ENCODE measurements at places on chromosomes 1 and 21.

DNA sequence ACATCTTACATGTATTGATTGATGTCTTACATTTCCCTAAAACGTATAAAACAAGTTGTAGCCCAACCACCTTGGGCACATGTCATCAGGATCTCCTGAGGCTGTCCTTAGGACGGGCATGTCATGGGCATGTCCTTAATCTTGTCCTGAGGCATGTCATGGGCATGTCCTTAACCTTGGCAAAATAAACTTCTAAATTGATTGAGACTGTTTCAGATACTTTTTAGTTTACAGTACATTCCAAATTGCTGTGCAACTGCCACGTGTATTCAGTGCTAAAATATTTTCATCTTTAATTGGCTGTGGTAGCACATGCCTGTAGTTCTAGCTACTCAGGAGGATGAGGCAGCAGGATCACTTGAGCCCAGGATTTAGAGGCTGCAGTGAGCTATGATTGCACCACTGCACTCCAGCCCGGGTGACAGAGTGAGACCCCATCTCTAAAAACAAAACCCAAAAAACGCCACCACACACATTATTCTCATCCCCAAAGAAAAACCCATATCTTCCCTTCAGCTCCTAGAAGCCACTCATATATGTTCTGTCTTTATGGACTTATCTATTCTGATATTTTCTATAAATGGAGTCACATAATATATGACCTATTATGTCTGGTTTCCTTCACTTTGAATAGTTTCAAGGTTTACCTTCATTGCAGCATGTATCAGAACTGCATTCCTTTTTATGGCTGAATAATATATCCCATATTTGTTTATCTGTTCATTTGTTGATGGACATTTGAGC is 96.0 kb upstream of the BTG3 start:
- DNase-seq = no peak

- no peak for DNase-seq
Observed at GRCh38 chr1:47767741-47768100, 229.5 kb downstream of the TRABD2B start.

GRCh38 chr1:177385760-177386698 is 215.3 kb downstream of the BRINP2 start:
- DNase-seq = no peak

- no peak for DNase-seq
Observed at GRCh38 chr1:246569248-246570238, 3.3 kb downstream of the CNST start.

- no peak for DNase-seq
Observed at GRCh38 chr21:20308586-20309315, 689.5 kb upstream of the NCAM2 start.

GRCh38 chr1:214337511-214337910 is 56.6 kb downstream of the SMYD2 start:
- DNase-seq = no peak

- DNase-seq = no peak
Observed at GRCh38 chr1:54053745-54054437, 483 bp downstream of the TCEANC2 start.

GRCh38 chr1:53062708-53063591 is 937 bp downstream of the PODN start:
- DNase-seq = peak; percentile 59

DNA sequence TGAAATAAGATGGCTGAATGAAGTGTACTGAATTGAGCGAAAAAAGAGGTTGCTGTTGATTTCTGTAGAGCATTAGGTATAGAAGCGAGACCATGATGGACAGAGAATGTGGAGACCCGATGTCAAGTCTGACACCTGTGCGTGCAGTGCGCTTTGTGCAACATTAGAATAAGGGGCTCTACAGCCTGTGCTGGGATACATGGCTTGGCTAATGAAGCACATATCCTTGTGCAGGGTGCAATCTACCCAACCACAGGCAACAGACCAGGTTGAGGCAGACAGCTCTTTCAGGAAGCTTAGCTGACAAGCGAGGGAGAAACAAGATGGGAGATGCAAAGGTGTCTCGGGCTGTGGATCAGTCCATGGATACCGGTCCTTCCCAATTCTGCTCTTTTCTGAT is 18.9 kb downstream of the GPA33 start:
- DNase-seq = no peak

DNA sequence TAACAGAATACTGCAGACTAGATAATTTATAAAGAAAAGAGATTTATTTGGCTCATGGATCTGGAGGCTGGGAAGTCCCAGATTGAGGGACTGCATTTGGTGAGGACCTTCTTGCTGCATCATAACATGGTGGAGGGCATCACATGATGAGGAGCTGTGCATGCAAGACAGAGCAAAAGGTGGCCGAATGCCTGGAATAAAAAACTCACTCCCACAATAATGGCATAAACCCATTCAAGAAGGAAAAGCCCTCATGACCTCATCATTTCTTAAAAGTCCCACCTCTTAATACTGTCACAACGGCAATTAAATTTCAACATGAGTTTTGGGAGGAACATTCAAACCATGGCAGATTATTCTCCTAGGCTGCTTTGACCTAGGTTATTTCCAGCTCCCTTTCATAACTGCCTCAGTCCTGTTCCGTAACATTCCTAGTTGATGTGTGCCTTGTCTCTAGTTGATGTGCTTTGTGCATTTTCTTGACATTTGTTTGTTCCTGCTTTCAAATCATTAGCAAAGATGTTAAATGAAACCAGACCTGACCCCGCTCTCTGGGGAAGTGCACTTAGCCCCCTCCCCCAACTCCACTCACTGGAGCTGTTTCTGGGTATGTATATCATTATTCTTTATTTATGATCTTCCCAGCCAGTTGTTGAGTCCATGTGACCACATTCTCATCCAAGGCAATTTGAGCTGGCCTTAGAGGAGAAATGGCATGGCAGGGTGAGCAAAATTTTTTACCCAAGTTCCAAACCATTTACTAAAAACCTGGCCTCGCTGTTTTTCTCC is 148.5 kb downstream of the GDAP2 start:
- no peak for DNase-seq

GRCh38 chr1:65812065-65812464 is 19.4 kb downstream of the PDE4B start:
- DNase-seq = no peak

- DNase-seq = peak; percentile 43
Observed at GRCh38 chr1:94831641-94832040, 11.5 kb downstream of the SLC44A3 start.

- no peak for DNase-seq
Observed at GRCh38 chr1:6861075-6861724, 75.9 kb downstream of the CAMTA1 start.

DNA sequence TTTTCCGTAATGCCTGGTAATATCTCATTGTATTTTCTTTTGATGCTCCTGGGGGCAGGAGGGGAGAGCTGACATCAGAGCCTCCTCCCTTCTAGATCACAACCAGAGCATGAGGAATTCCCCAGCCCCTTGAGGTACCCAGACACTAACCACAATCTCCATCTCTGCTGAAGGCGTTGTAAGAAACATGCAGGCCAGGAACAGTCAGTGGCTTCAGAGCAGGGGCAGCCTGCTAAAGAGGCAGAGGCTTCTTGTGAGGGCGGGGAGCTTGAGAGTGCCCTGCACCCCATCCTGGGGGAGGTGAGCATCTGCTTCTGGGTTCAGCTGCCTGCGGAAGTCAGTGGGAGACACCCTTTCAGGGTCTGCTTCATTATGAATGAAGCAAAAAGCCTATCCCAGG is 19.0 kb downstream of the MAPKAPK2 start:
- DNase-seq = peak; percentile 43

- no peak for DNase-seq
Observed at GRCh38 chr1:74650561-74650960, 23.0 kb downstream of the ERICH3 start.

DNA sequence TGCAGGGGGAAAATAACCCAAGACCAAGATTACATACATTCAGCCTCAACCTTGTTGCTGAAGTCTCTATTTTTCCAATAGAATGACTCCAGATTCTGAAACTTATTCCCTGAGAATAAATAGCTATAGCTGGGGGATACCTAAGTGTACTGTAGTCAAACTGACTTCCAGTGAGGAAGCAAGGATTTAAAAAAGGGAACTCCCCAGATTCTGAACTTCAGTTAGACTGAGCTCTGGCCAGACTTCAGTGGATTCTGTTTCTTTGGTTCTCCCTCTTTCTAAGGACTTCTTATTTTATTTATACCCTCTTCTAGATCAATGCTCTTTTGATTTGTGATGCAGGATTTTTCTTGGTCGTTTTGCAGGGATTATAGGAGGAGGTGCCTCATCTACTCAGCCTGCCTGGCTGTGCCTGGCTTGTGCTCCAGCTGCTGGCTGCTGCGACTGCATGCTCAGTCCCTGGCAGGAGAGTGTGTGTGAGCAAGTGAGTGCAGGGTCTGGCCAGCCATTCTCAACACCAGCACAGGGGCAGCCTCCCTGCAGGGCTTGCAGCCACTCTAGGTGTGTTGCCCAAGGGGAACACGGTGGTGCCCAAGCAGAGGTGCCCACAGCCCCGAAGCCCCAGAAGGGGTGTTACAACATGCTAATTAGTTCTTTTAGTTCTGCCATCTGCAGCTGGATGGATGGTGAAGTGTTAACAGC is 43.0 kb downstream of the SPATA17 start:
- no peak for DNase-seq

DNA sequence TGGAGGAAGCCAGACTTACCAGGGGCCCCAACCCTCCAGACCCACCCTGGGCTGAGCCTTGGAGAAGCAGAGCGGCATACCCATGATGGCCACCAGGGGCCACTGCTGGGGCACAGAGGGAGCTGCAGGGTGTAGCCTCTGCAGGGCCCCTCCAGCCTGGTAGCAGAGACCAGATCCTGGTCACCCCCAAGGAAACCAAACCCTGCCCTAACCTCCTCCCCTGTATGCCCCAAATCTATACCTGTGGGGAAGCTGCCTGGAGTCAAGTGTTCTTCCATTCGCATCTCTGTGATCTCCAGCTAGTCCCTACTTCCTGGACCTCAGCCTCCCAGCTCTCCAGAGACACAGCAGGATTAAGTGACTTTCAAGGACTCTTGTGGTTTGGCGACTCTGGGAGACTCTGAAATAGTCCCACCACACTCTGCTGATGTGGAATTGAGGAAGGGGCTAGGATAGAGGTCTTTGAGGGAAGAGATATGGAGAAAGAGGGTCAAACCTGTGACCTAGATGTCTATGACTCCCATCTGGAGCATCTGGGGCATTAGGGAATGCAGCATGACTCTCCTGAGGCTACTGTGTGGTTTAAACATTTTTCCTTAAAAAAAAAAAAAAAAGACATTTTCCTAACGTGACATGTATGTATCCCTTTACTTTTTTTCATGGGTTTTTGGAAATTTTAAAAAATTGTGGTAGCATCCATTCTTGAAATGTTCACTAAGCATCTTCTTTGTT is 119.2 kb upstream of the IPO9 start:
- peak; percentile 87 for DNase-seq

DNA sequence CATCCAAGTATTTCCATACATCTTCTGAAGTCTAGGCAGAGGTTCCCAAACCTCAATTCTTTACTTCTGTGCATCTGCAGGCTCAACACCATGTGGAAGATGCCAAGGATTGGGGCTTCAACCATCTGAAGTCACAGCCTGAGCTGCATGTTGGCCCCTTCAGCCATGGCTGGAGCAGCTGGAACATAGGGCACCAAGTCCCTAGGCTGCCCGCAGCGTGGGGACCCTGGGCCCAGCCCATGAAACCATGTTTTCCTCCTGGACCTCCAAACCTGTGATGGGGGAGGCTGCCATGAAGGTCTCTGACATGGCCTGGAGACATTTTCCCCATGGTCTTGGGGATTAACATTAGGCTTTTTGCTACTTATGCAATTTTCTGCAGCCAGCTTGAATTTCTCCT is 729.8 kb downstream of the KCNT2 start:
- DNase-seq = no peak

DNA sequence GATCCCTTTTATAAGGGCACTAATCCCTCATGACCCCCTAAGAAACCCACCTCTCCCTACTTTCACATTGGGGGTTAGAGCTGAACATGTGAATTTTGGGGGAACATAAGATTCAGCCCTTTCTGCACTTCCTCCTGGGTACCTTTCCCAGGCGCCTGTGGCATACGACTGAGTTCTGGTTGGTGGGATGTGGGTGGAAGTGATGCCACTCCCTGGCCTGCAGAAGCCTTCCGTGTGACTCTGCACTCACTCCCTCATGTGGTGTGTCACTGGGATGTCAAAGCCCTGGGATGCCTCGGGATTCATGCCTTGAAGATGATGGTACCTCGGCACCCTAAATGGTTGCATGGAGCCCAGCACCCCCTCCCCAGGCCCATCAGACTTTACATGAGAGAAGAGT is 28.3 kb upstream of the VASH2 start:
- DNase-seq = no peak

- no peak for DNase-seq
Observed at GRCh38 chr1:7698641-7699040, 72.5 kb upstream of the VAMP3 start.

DNA sequence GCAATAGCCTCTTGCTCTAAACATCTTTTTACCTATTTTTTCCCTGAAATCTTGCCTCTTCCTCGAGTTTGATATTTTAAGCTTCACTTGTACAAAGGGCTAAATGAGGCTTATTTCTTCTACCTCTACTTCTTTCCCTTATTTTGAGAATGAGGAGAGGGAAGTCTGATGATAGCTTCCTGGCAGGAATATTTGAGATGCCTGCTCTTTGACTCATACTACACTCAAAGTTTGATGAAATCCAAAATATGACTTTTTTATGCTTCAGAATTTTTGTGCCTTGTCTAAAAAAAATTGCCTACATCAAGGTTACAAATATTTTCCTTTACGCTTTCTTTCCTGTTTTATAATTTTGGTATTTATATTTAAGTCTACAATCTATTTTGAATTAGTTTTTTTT is 624.4 kb upstream of the PLXNA2 start:
- no peak for DNase-seq

DNA sequence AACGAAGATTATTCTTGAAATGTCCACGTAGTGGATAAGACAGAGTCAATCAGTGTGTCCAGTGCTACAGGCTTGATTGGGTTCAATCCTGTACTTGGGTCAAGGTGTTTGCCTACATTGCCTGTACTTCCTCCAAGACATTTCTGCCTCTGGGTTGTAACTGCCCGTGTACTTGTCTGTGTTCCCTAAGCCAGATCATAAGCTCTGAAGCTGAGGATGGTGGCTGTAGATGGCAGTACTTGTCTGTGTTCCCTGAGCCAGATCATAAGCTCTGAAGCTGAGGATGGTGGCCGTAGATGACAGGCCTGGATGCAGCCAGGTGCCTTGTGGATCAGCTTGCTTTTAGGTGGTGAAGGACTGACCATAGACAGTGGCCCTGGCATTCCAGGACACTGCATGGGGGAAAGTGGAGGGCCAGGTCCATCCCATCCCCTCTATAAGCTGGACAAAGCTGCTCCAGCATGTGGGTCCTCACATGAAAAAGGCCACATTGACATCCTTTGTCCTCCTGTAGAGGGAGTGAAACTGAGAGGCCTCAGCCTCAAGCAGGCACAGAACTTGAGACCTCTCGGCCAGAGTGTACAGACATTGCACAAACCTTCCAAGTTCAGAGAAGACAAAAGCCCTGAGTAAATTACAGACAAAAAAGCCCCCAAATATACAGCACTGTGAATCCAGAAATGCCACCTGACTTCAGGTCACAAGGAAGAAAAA is 2.0 kb upstream of the SRM start:
- no peak for DNase-seq

DNA sequence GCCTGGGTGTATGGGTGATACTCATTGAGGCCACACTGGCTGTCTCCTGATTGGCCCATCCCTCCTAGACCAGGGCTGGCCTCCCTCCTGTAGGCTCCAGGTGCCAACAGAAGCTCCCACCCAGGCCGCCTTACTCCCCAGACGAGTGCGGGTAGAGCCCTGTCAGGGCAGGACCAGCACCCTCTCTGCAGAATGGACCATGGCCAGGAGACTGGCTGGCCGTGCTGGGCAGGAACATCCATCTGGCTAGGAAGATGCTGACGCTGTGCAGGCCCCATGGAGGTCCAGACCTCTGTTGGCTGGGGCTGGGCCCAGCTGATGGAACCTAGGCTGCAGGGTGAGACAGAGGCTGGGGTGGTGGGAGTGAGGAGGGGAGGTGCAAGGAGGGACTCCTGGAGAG is 25.0 kb upstream of the EPB41 start:
- peak; percentile 68 for DNase-seq
